ENCODE measurements at places on chromosomes 6 and 20. TPM values are rescaled to one million over a fixed set of nuclear protein-coding genes. Genes with fewer than 3 reads are reported as not detected.

ANKRD6 gene
- 1.1 TPM for polyA plus RNA-seq

ETV7 gene
- polyA plus RNA-seq = 1.8 TPM

OR2H2 gene
- not detected for polyA plus RNA-seq

ATP6V1G2 gene
- polyA plus RNA-seq = 2.7 TPM

SUMO4 gene
- polyA plus RNA-seq = 0.23 TPM

IL20RA gene
- polyA plus RNA-seq = not detected

DNA sequence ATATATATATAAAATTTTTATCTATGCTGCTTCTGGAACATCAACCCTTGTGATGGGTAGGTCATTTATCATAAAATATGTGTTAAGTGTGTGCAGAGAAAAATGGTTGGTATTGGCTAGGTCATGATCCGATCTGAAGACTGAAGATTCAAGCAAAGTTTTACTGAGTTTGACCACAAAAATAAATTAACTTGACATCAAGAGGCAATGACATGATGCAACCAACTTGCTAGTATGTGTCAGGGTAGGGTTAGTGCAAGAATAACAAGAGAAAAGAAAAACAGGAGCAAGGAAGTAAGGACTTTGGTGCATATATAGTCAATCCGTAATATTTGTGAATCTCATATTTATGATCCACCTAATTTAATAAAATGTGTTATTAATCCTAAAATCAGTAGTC, 1202.0 kb upstream of the ADGRB3 start:
- no peak for DNase-seq

DNA sequence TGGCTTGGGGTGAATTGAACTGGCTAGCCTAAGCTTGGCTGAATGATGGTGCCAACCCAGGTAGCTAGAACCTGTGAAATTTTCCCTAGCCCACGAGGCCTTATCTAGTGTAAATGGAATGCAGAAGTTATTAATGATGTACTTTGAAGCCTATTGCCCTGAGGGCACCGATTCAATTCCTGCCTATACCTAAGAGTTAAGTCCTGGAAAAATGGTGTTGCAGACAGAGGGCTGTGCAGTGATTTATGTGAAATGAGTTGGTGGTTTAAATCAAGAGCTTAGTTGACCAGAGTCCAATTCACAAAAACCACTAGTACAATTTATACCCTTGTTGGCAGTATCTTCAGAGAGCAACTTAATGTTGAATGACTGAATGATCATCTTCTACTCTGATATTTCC, 373.8 kb upstream of the JAG1 start:
- DNase-seq = no peak

GRCh38 chr20:33482581-33482980, 7.3 kb upstream of the CBFA2T2 start:
- DNase-seq = no peak

C6orf132 gene
- 0.51 TPM for polyA plus RNA-seq

SLC22A2 gene
- not detected for polyA plus RNA-seq

DNA sequence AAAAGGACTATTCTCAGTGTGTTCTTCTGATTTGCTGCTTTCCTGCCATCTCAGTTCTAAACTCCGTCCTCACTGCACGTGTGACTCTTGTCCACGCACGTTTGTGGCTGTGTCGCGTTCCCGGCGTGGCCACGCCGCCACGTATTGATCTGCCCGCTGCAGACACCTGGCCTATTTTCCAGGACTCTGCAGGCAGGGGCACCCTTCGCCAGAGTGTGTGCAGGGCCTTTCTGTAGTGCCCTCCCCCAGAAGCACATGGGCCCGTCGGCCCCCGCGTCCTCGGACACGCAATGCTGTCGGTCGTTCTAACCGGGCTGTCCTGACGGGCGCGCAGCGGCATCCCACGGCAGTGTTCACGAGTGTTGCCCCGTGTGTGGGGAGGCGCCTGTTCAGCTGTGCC, 87.6 kb downstream of the YTHDF1 start:
- DNase-seq = no peak

MOG gene
- not detected for polyA plus RNA-seq

GRCh38 chr6:143197377-143197776, 136.7 kb downstream of the AIG1 start:
- DNase-seq = no peak

SOX18 gene
- polyA plus RNA-seq = not detected

TMEM239 gene
- not detected for polyA plus RNA-seq

TFB1M gene
- 12.9 TPM for polyA plus RNA-seq
